AG09309 (cell line): ENCODE measurements at places on chromosomes 4 and X.

DNA sequence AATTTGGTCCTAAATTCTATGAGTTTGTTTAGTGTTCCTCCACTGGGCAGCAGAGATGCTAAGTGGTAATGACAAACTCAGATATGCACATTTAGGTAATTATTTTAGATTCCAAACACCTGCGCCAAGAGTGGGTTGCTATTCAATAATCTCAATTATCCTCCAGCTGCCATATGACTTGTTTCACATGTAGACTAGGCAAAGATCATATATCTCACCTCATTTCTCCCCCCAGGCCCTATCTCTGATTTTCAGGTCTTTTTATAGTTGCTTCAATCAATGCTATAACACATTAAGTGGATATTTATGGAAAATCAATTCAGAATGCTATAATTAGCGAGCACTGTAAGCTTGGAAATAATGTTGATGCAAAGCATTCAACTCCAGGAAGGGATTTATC lies 217.6 kb downstream of the KCTD8 start:
- DNase-seq: no peak

DNA sequence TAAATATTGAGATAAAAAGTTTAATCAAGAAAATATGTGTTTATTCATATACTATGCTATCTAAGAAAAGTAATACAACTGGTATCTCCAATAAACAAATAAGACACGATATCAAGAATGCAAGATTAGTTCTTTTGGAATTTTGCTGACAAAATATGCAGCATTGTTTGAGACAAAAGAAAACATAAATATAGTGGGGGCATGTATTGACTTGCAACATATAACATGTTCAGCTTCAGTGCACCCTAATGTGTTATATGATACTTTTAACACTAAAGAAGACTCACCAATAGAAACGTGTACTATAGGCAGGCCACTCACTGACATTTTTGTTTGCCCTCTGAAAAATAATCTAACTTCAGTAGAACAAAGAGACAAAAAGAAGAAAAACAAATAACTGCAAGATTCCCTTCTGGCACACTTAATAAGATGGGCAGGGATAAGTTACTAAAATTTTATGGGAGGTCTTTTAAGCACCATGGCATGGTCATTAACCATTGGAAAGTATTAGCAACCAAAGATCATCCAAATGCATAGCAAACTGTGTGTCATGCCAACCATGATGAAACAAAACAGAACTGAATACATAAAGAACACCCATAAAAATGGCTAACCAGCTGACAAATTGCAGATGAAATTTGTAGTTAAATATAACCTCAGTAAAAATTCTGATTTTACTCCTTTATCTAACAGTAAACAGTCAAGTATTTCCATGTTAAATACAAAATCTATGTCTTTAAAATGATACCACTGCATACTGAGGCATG lies 447.9 kb upstream of the FAM241A start:
- DNase-seq: no peak

DNA sequence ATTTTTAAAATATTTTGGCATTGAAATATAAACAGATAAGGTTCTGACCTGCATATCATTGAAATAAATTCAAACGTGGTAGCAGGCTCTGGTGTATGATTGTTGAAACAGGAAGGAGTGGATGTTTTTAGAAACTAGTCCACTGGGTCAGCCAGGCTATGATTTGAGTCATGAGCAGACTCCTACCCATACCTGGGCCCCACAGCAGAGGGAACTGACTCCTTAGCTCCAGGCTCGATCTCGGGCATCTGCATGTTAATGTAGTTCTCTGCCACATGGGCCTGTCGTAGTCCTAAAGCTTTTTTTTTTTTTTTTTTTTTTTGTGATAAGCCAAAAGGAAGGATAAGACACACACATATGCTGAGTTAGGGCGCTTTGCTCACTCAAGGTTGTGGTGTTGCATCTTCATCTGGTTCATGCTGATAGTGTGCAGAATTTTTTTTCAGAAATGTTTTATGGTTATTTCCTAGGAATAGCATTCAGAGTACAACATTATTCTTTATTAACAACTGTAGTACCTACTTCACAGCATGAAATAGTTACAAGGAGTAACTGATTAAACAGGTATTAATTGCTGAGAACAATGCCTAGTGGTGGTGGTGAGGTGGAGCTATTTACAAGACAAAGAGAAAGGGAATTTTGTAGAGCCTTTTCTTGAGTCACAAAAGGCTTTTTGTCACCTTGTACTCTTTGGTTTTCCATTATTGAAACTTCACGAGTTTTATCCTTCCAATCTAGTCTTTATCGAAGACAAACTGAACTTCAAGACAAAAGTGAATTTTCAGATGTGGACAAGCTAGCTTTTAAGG lies 27.3 kb downstream of the OFD1 start:
- no peak for DNase-seq

DNA sequence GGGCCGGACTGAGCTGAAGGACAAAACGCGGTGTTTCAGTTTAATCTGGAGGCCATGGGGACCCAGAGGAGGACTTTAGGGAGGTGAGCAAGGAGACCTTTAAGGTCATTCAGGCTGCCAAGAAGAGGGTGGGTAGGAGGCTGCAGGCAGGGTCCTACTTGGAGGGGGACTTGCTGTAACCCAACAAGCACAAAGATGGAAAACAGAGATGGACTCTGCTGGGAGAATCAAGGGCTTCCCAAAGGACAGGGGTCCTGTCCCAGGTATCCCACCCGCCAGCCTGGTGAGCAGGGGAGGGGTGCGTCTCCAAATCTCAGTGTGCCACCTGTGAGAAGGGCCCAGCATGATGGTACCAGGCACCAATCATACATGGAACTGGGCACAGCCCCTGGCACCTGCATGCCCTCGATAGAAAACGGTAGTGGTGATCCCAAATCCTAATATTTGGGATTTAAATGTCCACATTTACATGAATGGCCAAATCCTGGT lies 3.9 kb upstream of the HAUS3 start:
- no peak for DNase-seq

DNA sequence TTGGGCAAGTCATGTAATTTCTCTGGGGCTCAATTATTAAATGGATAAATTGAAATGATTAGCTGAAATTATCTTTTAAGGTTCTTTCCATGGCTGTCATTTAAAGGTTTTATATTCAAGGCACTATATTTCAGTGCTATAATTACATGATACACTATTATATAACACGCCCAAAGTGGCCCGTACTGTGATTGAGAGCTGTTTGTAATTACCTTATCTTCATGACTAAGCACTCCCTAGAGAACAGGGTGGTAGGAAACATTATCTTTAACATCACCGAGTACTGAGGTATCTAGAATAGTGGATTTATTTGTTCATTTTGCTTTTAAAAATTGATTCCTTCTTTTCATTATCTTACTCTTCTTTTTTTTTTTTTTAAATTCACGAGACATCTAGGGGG lies 79.0 kb downstream of the DIAPH2 start:
- no peak for DNase-seq

GRCh38 chrX:53287493-53288138 lies 6.2 kb upstream of the IQSEC2 start:
- no peak for DNase-seq

DNA sequence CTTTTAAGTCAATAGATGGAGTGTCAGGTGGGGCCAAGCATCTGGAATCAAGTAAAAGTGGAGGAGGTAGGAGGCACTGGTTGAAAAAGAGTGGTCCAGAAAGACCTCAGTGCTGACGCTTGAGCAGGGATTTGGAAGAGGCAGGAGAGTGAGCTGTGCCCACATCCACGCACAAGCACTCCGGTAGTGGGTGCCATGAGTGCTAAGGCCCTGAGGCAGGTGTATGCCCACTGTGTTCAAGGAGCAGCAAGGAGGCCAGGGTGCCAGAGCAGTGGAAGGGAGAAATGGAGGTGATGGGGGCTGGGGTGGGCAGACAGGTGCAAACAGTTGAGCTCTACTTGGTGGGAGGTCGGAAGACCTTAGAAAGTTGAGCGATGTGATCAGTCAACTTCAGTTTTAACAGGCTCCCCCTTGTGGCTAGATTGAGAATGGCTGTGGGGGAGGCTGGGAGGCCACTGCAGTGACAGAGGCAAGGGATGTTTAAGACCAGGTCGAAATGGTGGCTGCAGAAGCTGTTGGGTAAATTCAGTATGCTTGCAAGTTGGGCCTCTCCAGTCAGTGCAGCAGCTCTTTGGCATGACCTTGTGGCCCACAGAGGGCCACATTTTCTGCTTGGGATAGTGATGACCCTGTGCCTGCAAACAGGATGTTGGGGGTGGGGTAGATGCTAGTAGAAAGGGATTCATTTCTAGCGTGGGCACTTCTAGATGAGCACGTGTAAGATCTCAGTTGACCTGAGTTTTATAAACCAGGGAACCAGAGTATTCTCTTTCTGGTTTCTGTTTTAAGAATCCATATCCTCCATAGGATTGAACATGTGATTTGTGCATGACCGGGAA lies 12.7 kb downstream of the TKTL1 start:
- no peak for DNase-seq
